Activated CD4-positive, alpha-beta T cell treated with anti-CD3 and anti-CD28 coated beads for 48 hours (primary cell): ENCODE measurements at places on chromosomes 11 and 22.

GRCh38 chr11:95892892-95893570, 30.9 kb downstream of the MTMR2 start:
- DNase-seq, result no peak

DNA sequence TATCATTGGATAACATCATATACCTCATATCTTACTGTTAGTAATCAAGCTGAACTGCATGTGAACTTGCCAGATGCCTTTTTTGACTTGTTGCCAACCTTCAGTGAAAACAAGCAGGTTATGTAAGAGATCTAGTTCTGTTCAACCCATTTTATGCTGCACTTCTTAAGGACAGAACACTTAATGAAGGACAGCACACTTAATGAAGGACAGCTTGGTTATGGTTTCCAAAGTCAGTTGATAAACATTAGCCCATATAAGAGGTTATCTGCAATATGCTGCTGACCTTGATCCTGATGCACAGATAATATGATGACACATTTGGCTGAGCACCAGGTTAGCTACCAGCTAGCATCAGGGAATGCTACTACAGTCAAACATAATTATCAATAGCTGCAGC, 358.7 kb upstream of the PDGFD start:
- DNase-seq, result no peak

DNA sequence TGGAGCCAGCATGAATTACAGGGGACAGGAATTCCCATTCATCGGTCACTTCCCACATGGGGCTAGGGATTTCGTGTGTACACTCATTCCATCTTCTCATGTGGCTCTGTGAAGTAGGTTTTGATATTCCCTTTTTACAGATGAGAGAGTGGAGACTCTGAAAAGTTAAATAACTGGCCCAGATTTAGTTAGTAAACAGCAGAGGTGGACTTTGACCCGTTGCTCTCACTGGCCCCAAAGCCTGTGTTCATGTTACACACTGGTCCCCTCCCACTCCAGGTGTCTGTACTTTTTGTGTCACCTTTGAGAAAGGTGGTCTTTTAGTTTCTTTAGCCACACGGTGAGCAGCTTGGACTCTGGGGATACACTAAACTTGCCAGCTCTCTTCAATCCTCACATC, 108.5 kb downstream of the MICAL2 start:
- no peak for DNase-seq

- no peak for DNase-seq
Measured at GRCh38 chr11:111542606-111543275, 2.2 kb downstream of the LAYN start.

GRCh38 chr11:78083021-78083420, 3.4 kb upstream of the NDUFC2 start:
- DNase-seq, result no peak

DNA sequence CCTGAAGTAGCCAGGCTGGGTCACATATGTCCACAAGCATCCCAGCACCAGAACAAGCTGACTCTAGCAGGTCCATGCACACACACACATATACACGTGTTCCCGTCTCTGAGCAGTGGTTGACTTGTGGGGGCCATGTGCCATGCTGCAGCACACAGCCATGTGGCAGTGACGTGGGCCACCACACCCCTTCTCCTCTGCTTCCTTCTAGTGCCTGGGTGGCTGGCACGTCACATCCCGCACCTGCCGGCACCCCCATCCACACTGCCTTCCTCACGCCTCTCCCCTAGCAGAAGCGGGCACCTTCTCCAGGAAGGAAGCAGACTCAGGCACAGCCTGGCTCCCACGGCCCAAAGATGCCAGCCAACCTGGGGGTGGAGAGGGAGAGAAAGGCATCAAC, 9.5 kb downstream of the SYT7 start:
- no peak for DNase-seq

DNA sequence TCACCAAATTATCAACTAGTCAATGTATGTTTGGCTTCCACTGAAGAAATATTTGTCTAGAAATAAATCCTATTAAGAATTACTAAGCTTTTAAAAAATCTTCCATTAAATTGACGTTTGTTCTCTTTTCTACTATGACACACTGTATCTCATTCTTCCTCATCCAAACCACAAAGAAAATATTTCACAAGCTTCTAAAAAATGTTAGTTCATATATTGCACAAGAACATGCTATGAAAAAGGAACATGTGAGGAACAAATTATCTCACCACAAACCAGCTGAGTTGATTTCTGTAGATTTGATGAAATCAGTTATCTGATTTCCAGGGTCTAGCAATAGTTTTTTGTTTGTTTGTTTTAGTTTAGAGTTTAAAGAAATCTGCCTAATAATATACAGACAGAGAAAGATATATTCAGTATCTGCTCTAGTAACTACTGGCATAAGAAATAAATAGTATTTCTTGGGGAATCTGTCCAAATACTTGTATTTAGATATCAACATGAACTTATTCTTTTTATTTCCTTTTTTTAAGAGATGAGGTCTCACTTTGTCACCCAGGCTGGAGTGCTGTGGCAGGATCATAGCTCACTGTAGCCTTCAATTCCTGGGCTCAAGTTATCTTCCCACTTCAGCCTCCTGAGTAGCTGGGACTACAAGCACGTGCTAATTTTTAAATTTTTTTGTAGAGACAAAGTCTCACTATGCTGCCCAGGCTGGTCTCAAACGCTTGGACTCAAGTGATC, 161.7 kb downstream of the ATG16L2 start:
- DNase-seq, result no peak

DNA sequence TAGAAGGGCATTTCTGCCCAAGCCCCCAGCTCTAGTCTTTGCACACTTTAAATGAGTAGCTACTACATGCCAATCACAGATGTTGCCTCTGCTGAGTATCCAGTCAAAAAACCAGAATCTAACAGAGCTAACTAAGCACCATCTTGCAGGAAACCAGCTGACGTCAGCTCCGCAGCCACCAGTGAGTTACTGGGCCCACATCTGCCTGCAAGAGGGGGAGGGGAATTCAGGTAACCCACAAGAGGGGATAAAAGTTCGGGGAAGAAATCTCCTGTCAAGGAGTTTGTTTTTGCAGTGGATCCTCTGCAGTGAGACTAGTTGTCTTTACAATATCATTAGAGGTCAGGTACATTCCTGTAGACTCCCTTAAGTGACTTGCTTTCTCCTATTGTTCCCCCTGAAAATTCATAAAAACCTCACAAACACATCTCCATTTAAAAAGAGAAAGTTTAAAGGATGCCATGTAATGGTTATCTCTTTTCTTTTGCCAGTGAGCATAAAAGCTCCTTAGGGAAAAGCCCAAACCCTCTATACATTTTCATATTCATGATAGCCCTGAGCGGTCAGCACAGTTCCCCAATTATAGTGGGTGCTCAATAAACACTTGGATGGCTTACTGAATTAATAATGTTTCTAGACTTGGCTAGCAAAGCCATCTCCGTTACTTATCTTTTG, 9.3 kb downstream of the CD44 start:
- peak; percentile 52 for DNase-seq

DNA sequence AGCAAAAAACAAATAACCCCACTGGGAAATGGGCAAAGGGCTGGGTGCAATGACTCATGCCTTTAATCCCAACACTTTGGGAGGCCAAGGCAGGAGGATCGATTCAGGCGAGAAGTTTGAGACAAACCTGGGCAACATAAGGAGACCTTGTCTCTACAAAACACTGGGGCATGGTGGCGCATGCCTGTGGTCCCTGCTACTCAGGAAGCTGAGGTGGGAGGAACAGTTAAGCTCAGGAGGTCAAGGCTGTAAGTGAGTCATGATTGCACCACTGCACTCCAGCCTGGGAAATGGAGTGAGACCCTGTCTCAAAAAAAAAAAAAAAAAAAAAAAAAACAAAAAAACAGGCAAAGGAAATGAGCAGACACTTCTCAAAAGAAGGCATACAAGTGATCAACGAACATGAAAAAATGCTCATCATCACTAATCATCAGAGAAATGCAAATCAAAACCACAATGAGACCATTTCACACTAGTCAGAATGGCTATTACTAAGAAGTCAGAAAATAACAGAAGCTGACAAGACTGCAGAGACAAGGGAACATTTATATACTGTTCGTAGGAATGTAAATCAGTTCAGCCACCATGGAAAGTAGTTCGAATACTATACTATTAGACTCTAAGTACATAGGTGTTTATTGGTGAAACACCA, 48.2 kb upstream of the SMCO4 start:
- DNase-seq, result no peak

GRCh38 chr11:115364896-115365295, 139.3 kb downstream of the CADM1 start:
- DNase-seq, result no peak
